ENCODE measurements at places on chromosomes 7 and 10. TPM values are rescaled to one million over a fixed set of nuclear protein-coding genes. Genes with fewer than 3 reads are reported as not detected.

GRCh38 chr7:23607130-23607529 is 9.9 kb downstream of the CCDC126 start:
- DNase-seq, result no peak

Gene SYNPO2L
- total RNA-seq, result not detected

Gene SLC16A9
- total RNA-seq, result 2.4 TPM

- DNase-seq, result no peak
These were observed 342.5 kb downstream of the PTPRN2 start for GRCh38 chr7:158244873-158245723.

GRCh38 chr10:84696610-84697009 is 368.2 kb downstream of the CCSER2 start:
- no peak for DNase-seq

GRCh38 chr7:129334473-129334872 is 99.8 kb upstream of the STRIP2 start:
- no peak for DNase-seq

Gene HOXA10
- total RNA-seq, result not detected

DNA sequence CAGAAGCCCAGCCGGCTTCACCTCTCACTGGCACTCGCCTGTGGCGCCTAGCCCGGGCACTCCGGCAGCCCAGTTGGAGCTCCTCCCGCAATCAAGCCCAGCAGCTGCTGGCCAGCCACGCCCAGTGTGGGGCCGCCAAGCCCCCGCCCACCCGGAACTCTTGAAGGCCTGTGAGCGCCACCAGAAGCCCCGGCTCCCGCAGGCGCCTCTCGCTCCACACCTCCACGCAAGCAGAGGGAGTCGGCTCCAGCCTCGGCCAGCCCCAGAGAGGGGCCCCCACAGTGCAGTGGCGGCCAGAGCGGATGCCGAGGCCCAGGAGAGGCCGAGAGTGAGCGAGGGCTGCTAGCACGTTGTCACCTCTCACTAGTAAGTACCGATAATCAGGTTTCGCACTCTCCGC is 240.7 kb downstream of the TFEC start:
- no peak for DNase-seq

DNA sequence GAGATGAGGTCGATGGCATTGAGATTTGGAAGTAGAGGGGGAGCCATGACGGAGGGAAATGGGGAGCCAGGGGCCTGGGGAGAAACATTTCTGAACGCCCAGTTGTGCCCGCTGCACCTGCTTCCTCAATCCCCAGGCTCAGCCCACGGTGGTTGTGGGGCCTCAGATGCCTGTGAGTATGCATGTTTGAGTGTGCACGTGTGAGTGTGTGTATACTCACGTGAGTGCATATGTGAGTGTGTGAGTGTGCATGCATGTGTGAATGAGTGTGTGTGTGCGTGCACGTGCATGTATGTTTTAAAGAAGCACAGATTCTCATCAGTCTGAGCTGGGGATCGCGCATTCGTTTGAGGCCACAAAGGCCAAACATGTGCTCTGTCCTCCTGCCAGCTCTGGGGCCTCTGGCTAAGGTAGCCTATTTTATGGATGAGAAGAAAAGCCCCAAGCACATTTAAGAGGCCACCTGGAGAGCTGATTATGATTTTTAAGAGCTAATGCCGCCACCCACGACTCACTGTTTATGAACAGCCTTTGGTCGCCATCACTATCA is 154.8 kb downstream of the ARHGAP12 start:
- DNase-seq, result no peak

- no peak for DNase-seq
These were observed 132.7 kb downstream of the DOCK4 start for GRCh38 chr7:112073530-112073929.

DNA sequence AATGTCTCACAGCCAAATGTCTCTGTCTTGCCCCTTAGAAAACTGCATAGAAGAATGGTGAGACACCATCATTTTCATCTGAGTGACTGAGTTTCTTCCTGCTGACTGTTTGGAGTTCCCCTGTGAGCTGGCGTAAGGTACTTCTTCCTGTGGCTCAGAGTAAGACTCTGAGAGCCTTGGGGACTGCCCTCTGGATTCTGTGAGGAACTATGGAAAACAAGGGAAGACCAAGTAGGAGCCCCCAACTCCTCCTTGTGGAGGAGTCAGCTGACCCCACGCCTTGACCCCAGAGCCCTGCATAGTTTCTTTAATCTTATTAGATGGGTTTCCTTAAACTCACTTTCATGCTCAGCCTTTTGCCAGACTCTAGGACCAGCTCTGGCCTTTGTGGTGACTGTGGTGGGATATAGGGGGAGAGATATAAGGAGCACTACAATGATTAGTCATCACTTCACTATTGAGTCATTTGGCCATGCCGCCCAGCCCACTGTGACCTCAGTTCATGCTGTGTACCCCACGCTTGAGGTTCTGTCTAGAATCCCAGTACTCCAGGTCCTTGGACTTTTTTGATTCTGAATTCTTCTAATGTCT is 51.8 kb upstream of the FAM133B start:
- peak; percentile 76 for DNase-seq

- no peak for DNase-seq
These were observed 119.8 kb downstream of the EBF3 start for GRCh38 chr10:129844216-129844766.

Gene ANKRD1
- total RNA-seq, result not detected

Gene NEBL
- total RNA-seq, result 0.82 TPM

GRCh38 chr10:108663587-108663986 is 1259.7 kb downstream of the XPNPEP1 start:
- DNase-seq, result no peak

DNA sequence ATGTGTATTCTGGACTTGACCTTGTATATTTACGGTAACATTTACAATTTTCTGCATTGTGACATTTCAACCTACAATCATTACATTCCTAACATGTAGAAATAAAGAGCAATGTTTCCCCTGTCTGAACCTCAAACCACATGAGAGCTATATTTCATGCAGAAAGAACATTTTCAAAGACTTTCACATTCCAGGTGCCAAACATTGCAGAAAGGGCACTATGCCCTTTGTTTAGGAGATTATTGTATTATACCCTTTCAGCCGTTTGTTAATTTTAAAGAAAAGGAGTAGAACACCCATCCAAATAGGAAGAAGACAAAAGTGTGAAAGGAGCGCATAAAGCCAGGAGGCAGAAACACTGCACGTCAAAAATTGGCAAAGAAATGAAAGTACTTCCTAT is 260.4 kb downstream of the RELN start:
- no peak for DNase-seq

Gene FAM237B
- total RNA-seq, result not detected

- DNase-seq, result peak; percentile 69
These were observed 17.6 kb downstream of the ANXA11 start for GRCh38 chr10:80187465-80188409.

GRCh38 chr10:119367841-119368549 is 160.6 kb downstream of the GRK5 start:
- DNase-seq, result no peak

DNA sequence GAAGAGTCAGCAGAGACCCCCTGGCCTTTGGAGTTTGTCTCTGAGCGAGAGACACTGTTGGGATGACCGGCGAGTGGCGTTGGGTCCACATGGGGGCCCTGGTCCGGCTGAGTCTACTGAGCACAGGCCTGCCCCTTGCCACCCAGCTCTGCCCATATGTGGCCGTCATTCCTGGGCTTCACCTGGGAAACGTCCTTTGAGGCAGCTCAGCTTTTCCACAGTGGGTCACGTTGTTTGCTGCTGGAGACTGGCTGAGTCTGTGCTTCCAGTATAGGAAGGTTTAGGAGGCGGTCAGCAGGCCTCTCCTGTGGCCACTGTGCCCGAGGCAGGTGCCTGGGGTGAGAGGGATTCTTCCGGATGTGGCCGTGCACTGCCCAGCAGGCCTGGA is 17.1 kb downstream of the ADAM8 start:
- DNase-seq, result no peak

Gene CLDN4
- total RNA-seq, result 0.33 TPM

Gene GRM8
- not detected for total RNA-seq

DNA sequence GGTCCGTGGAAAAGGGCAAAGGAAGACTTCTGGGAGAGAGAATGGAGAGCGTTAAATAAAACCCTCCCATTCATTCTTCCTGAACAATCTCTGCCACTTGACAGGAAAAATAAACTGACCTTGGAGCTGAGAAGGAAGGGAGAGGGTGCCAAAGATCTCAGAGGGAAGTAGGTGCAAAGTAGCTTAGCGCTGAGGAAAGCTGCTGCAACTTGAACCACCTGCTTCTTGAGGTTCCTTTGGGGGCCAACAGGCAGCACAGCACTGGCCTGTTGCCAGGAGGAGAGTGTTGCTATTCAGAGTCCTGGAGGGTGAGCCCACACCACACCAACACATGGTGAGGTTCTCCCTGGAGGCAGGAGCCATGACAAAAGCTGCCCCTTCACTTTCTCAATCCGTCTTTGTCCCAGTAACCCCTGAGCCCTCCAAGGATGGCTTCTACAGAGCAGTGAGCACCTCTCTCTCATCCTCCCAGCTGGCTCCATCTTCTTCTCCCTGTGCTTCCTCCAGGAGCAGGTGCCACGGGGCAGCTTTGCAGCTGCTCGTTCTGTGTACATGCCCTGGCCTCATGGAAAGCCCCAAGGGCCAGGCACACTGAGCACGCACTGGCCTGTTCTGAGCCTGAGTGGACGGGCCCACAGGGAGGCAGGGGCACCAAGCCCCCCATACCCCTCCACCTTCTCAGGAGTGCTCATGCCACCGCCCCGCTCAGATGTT is 101.3 kb downstream of the STRA8 start:
- DNase-seq, result no peak

DNA sequence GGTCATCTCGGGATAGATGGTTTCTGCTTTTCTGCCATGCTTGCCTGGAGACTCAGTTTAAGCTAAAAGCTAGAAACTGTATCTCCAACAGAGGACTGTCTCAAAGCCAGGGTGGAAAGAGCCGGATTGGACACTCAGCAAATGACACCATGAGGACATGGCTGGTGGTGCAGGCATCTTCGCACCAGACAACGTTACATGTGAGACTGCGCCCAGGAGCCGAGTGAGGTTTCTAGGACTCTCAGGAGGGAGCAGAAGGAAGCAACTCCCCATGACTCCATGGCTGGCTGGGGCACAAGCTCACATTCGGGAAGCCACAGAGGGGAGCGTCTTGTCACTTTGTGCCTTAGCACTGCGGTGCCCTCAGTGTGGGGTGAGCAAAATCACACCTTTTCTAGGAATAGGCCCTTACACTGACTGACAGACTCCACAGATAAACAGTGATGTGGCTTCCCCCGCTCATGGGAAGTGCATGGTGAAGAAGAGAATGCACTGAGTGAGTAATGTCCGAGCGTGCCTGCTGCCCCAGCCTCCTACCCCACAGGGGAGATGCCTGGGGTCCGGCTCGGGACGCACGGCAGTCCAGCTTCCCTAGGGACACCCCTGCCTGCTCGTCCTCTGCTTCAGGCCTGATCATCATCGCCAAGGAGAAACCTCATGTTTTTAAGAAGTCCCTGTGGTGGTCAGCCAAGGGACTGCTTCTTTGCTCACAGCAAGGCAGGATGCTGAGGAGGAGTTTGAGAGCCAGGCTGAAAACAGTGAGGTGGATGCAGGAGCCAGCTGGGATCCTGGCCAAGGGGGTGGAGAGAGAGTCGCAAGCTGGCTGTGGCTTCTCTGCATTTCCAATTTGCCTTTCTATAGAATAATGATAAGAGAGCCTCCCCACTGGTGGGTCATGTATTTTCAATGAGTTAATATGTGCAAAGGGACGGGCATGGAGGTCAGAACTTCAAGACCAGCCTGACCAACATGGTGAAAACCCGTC is 52.2 kb upstream of the FXYD4 start:
- no peak for DNase-seq

- DNase-seq, result no peak
These were observed 23.5 kb downstream of the CAMK1D start for GRCh38 chr10:12372846-12373245.

GRCh38 chr7:116955801-116956476 is 2.6 kb downstream of the ST7 start:
- no peak for DNase-seq

GRCh38 chr10:2139746-2140145 is 402.4 kb upstream of the ADARB2 start:
- no peak for DNase-seq

DNA sequence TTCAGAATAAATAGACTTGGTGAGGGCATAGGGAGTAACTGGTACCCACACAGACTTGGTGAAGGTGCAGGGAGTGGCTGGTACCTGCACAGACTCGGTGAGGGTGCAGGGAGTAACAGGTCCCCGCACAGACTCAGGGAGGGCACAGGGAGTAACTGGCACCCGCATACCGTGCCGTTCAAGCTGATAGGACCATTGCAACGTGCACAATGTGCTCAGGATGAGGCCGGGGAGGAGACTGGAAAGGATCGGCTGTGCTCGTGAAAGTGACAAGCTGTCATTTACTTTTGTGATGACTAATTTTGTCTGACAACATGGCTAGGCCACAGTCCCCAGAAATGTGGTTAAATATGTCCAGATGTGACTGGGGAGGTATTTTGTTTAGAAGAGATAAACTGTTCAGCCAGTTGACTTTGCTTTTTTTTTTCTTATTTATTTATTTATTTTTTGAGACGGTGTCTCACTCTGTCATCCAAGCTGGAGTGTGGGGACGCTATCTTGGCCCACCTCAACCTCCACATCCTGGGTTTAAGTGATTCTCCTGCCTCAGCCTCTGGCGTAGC is 76.2 kb upstream of the NMT2 start:
- DNase-seq, result no peak

DNA sequence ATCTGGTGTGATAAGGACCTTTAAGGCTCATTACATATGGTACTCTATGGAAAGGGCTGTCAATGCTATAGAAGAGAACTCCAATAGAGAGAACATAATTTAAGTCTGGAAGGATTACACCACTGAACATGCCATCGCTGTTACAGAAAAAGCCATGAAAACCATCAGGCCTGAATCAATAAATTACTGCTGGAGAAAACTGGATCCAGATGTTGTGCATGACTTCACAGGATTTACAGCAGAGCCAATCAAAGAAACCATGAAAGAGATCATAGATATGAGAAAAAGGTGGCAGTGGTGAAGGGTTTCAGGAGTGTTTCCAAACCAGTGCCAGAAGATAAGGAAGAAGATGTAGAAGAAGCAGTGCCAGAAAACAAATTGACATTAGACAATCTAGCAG is 18.9 kb upstream of the GPR22 start:
- no peak for DNase-seq

Gene ZNF488
- 0.50 TPM for total RNA-seq

DNA sequence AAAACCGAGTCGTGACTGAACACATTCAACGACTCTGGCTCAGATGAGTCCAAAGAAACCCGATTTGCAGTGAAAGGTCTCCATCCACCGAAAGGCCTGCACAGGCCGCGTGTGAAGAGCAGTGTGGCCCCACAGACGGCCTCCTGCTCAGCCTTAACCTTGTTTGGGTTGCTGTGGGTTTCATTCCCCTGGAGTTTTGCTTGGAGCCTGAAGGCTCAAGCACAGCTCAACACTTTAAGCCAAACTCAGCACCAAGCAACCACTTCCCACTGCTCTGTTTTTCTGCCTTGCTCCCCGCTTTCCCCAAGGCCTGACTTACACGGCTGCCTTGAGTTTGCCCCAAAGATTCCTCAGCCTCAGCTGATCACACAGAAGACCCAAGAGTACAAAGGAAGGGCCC is 398.2 kb upstream of the NFE2L3 start:
- no peak for DNase-seq

Gene GAD2
- not detected for total RNA-seq

Gene SYCE1
- total RNA-seq, result 1.4 TPM
